ENCODE measurements at places on chromosomes 13 and 19.

DNA sequence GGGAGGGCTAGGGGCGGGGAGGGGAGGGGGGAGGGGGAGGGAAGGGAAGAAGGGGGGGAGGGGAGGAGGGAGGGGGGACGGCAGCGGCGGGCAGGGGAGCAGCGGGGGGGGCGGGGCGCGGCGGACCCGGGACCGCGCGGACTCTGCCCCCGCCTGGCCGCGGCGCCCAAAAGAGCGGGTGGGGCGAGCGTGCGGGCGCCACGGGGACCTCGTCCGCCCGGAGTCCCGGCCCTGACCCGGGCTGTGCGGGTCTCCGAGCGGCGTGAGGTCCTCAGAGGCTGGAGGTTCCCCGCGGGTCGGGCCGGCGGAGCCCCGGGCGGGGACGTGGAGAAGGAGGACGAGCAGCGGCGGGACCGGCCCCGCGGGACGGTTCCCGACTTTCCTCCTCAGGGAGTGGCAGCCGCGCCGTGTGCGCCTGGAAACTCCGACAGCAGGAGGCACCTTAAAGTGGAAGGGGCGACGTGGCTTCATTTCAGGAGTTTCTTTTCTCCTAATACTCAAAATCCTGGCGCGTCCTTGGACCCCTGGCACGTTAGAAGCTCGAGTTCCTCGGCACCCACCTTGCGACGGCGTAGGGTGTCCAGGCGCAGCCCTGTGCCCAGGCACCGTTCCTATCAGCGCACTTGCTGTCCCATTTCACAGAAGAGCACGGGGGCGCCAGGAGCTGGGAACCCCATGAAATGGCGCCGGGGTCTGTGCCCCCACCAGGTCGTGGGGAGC is 518 bp upstream of the PLPP2 start:
- DNase-seq = no peak

DNA sequence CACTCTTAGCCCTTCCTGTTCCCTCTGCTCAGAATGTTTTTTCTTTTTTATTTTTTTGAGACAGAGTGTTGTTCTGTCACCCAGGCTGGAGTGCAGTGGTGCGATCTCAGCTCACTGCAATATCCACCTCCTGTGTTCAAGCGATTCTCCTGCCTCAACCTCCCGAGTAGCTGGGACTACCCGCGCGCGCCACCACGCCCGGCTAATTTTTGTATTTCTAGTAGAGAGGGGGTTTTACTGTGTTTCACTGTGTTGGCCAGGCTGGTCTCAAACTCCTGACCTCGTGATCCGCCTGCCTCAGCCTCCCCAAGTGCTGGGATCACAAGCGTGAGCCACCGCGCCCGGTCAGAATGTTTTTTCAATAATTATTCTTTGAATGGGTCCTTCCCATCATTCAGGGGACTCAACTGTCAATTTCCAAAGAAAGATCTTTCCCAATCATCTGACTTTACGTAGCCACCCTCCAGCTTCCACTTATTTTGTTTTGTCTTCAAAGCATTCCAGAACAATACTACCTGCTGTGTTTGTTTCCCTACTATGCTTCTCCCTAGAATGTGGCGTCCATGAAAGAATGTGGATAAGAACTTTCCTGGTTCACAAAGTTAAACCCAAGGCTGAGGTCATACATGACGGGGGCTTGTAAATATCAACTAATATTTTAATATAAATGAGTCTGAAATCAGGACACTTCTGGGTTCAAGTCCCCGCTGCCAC is 1.2 kb downstream of the NDUFA7 start:
- DNase-seq = no peak

DNA sequence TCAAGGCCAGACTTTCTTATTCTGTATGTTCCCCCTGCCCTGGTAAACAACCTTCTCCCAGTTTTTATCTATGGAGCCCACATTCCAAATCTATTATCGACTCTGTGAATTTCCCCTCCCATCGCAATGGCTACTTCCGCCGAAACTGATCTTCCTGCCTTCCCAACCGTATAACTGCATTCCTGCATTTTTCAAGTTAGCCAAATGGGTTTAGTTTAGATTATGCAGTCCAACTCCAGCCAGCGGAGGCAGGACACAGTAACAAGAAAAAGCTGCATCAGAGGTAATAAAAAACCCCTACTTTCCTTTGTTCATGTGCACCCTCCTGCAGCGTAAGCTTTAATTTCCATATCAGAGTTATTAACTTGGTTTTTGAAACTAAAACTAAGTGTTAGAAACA is 112.2 kb upstream of the ZNF91 start:
- DNase-seq = no peak

GRCh38 chr13:45809801-45810394 is 41.7 kb downstream of the SIAH3 start:
- DNase-seq = no peak

Data from CD4-positive, alpha-beta T cell treated with Interleukin-17A for 4 hours (primary cell).